Activated CD4-positive, alpha-beta T cell treated with anti-CD3 and anti-CD28 coated beads for 4 hours (primary cell): ENCODE measurements at places on chromosomes 2 and 18.

DNA sequence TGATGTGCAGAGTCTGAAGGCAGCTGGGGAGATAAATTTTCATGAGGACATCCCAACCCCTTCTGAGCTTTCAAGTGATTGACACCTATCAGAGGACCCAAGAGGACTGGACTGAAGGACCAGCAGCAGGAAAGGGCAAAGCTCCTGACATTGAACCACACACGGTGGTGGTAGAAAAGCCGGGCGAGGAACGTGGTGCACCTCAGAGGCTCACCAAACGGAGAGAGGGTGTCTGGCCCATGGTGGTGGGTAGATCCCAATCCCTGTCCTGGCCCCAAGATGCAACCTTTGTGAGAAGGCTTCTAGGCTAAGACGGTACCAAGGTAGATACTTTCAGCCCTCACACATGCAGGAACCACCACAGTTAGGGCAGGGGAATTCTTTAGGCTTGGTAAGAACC lies 52.1 kb downstream of the FRZB start:
- DNase-seq, result no peak

GRCh38 chr18:79129120-79129519 lies 59.9 kb downstream of the ATP9B start:
- no peak for DNase-seq

- no peak for DNase-seq
Observed at GRCh38 chr2:232441147-232441651, 14.8 kb upstream of the ALPI start.

- no peak for DNase-seq
Observed at GRCh38 chr18:80124131-80124530, 15.1 kb downstream of the ADNP2 start.

GRCh38 chr2:61434314-61434713 lies 36.6 kb downstream of the USP34 start:
- no peak for DNase-seq

DNA sequence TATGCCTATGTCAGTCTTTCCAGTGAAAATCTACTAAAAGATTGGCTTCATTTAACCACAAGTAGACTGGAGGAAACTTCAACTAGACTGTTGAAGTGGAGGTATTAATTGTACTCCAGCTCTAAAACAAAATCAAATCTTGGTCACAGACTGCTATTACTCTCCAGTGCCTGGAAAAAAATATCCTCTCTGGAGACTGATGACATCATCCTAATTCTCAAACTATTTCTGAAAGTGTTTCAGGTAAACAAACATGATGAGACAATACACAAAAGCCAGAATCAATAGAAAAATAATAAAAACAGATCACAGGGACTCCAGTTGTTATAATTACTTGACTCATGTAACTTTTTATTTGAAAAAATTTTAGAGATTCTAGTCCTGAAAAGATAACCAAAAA lies 87.7 kb upstream of the MYO3B start:
- DNase-seq, result no peak
